ENCODE measurements at places on chromosomes 2 and 18.

DNA sequence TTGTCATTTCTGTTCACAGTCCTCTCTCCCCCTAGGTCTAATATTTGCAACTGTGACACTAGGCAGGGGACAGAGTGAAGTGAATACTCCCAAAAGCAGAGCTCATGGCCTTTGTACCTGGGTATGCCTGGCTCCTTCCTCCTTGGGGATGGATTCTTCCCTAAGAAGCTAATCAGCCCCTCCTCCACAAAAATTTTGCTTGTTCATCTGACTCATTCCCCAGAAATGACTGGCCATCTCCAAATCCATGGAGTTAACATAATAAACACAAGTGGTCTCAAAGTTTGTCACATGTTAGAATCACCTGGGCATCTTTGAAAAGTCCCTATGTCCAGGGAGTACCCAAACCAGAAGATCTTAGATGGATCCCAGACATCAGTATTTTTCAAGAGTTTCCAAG is 65.3 kb downstream of the SUCLG1 start:
- no peak for DNase-seq

GRCh38 chr2:160222546-160223283 is 22.6 kb upstream of the ITGB6 start:
- peak; percentile 56 for DNase-seq

- DNase-seq: no peak
Observed at GRCh38 chr18:58591286-58591685, 37.6 kb downstream of the ALPK2 start.

GRCh38 chr2:44453259-44453658 is 91.5 kb downstream of the CAMKMT start:
- no peak for DNase-seq

DNA sequence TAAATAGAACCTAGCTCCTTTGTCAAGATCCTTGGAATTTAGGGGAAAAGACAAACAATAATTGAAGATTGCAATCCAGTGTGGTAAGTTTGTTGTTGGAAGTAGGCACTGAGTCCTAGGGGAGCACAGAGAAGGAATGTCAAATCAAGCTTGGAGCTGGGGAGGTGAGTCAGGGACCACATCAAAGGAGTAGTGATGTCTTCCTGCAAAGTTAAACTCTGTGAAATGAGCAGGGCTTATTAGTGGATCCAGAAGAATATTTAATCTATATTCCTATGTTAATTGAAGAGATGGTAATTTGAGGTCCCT is 41.7 kb upstream of the NABP1 start:
- DNase-seq: peak; percentile 83

GRCh38 chr2:170823088-170823897 is 6.6 kb downstream of the GAD1 start:
- no peak for DNase-seq

DNA sequence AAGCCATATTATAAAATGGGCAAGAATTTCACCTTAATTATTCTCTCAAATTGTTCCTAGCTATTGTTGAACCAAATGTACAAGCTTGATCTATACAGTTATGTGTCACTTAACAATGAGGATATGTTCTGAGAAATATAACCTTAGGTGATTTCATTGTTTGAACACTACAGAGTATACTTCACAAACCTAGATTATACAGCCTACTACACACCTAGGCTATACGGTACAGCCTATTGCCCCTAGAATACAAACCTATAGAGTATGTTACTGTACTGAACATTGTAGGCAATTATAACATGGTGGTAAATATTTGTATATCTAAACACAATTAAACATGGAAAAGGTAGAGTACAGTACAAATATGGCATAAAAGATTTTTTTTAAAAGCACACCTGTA is 42.9 kb upstream of the MMADHC start:
- no peak for DNase-seq

All from bronchial epithelial cell (primary cell).